ENCODE measurements at places on chromosomes 5 and 9. TPM values are rescaled to one million over a fixed set of nuclear protein-coding genes. Genes with fewer than 3 reads are reported as not detected.

IFNK gene
- total RNA-seq: not detected

OLFML2A gene
- not detected for total RNA-seq

PCDHB10 gene
- total RNA-seq: not detected

FOXD4L6 gene
- total RNA-seq: not detected

CCL27 gene
- not detected for total RNA-seq

INVS gene
- 20.5 TPM for total RNA-seq

PCDHA9 gene
- total RNA-seq: not detected

HRH2 gene
- 7.0 TPM for total RNA-seq

CCNI2 gene
- total RNA-seq: 9.2 TPM
